Bone marrow (tissue), 2 donors: ENCODE measurements at places on chromosomes 2 and 18.

DNA sequence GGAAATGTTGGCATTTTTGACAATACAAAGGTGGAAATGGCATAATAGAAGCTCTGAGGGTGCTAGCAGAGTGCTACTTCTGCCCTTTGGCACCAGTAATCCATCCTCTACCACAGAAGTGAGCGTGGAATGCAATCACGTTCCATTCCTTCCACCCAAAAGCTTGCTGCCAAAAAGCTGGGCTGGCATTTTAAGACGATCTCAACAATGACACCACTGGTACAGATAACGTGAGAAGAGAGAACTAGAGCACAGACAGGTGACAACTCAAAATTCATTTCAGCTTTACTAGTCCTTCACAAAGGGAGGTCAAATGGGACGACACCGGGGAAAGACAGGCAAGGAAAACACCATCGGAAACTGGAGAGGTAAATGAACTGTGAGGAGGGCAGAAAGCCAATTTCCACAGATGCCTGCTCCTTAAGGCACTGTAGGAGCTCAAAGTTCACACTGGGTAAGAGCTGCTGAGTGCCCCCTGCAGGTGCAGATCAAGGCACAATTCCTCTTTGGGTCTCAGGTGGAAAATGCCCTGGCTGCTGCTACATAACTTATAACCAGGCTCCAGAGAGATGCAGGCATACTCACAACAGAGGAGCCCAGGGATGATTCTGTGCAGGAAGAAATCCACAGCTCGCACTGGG lies 50.7 kb upstream of the RNU4ATAC start:
- DNase-seq: no peak

GRCh38 chr18:79988071-79988450 lies 302 bp downstream of the TXNL4A start:
- DNase-seq: peak; percentile 12

GRCh38 chr2:112618383-112618782 lies 27.4 kb upstream of the SLC20A1 start:
- no peak for DNase-seq

- DNase-seq: no peak
Measured at GRCh38 chr2:229901819-229902218, 20.0 kb downstream of the TRIP12 start.

- no peak for DNase-seq
Measured at GRCh38 chr2:241134711-241135110, 14.6 kb downstream of the PASK start.

DNA sequence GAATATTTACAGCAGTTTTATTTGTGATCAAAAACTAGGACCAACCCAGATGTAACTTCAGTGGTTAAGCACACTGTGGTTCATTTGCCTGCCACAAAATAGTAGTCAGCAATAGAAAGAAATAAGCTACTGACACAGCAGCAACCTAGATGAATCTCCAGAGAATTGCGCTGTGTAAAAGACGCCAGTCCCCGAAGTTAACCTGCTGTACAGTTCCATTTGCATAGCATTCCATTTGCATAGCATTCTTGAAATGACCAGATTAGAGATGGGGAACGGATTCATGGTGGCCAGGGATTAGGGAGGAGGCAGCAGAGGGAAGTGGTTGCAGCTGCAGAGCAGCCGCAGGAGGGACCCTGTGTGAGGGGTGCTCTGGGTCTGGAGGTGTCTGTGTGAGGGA lies 39.3 kb upstream of the NFATC1 start:
- DNase-seq: no peak

GRCh38 chr2:241836292-241836691 lies 22.4 kb downstream of the PDCD1 start:
- DNase-seq: no peak

- DNase-seq: no peak
Measured at GRCh38 chr2:165287094-165287778, 48.0 kb downstream of the SCN2A start.

DNA sequence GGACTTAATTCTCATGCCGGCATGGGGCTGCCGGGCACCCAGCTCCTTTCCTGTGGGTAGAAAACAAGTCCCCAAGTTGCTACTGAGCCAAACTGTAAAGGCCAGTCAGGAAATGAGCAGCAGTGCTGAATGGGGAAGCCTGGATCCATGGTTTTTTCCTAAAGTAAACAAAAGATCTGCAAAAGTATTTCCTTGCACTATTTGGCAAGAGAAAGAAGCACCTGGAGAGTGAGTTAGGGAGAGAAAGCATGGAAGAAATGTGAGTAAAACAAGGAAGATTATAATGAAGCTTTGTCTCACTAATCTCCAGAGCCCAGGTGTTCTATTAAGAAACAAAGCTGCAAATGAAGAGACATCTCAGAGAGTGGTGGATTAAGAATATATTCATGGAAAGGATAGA lies 117.6 kb downstream of the METTL8 start:
- no peak for DNase-seq

GRCh38 chr2:68879296-68879695 lies 8.1 kb upstream of the BMP10 start:
- no peak for DNase-seq

- peak; percentile 72 for DNase-seq
Measured at GRCh38 chr2:85524336-85524908, 14.5 kb upstream of the MAT2A start.

GRCh38 chr2:102432386-102432785 lies 9.4 kb downstream of the IL18RAP start:
- DNase-seq: no peak

- no peak for DNase-seq
Measured at GRCh38 chr2:217742276-217742675, 260.5 kb downstream of the TNS1 start.

- DNase-seq: peak; percentile 28
Measured at GRCh38 chr2:112692495-112692911, 28.3 kb upstream of the NT5DC4 start.

DNA sequence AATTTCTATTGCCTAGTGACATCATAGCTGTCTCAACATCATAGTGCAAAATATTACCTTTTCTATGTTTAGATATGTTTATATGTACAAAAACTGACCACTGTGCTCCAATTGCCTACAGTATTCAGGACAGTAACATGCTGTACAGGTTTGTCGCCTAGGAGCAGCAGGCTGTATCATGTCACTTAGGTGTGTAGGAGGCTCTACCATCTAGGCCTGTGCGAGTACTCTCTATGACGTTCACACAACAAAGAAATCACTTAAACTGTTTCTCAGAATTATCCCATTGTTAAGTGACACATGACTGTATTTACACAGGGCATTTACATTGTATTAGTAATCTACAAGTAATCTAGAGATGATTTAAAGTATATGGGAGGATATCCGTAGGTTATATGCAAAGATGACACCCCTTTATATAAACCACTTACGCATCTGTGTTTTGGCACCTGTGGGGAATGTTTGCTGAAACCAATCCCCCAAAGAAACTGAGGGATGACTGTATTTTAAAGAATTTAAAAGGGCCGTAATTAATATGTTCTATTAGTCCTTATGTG lies 24.7 kb downstream of the IL1R2 start:
- no peak for DNase-seq

- no peak for DNase-seq
Measured at GRCh38 chr2:230319211-230319862, 7.7 kb upstream of the SP140L start.

- no peak for DNase-seq
Measured at GRCh38 chr2:208186465-208186864, 3.4 kb downstream of the C2orf80 start.

DNA sequence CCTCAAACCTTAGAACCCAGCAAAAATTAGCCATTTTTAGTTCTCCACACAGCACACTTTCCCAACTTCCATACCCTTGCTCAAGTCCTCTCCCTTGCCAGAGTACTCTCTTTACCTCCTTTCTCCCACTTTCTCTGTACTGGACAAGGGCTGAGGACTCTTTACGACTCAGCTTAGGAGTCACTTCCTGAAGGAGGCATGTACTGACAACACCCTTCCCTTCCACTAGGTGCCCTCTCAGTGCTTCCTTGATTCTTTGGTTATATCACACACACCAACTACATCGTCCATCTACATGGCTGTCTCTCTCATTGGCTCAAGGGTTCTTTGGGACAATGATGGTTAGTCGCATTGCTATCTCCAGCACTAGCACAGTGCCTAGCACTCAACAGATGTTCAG lies 5.2 kb upstream of the C18orf63 start:
- DNase-seq: no peak

GRCh38 chr2:16152071-16152927 lies 211.9 kb downstream of the MYCN start:
- no peak for DNase-seq

GRCh38 chr2:157620956-157621355 lies 7.7 kb downstream of the ACVR1C start:
- DNase-seq: no peak

DNA sequence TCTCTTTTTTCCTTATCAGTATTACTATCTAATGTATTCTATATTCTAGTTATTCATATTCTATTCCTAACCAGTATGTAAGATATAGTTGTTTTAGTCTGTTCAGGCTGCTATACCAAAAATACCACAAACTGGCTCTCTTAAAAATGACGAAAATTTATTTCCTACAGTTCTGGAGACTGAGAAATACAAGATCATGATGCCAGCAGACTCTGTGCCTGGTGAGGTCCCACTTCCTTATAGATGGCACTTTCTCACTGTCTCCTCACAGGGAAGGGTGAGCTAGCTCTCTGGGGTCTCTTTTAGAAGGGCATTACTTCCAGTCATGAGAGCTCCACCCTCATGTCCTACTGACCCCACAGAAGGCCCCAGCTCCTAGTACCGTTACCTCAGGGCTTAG lies 4.8 kb upstream of the ARHGAP15 start:
- DNase-seq: no peak

DNA sequence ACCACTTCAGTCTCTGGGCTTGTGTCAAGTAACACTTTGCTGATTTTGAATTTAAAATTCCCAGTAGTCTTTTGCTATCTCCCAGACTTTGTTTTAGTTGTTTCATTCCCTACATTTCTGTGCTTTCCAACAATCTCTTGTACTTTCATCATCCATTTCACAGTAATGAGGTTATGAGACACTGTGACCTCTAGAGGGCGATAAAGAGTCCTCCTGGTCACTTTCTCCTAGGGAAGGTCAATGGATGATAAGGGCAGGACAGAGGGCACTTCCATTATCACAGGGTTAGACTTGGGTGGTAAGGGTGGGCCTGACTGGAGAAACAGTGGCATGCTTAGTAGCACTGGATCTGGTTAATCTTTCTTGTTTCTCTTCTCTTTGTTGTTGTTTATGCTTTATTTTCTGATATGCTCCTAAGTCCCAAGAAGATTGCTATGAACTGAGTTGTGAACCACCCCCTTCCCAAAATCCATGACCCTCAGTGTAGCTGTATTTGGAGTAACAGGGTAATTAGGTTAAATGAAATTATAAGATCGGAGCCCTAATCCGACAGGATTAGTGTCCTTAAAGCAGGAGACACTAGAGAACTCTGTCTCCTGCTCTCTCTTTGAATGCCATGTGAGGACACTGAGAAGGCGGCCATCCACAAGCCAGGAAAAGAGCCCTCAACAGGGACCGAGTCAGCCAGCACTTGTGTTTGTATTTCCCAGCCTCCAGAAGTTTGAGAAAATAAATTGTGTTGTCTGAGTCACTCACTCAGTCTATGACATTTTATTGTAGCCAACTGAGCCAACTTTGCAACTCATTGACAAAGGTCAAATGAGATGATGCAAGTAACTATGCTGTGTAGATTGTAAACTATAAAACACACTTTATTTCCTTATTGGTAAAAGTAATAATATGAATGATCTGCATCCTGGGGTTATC lies 779.2 kb downstream of the CNTNAP5 start:
- no peak for DNase-seq

DNA sequence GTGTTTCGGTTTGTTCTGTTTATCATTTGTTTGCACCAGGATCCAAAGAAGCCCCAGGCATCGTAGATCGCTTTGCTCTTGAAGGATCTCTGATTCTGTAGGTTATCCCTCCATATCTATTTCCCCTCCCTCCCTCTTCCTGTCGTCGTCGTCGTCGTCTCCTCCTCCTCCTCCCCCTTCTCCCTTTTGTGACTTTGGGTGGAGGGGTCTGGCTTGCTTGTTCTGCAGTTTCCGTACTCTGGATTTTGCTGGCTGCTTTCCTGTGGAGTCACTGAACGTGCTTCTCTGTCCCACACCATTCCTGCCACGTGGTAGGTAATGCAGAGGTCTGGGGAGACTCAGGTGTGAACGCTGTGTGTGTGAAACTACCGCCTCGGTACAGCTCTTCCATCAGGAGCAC lies 225.0 kb downstream of the LDLRAD4 start:
- no peak for DNase-seq

DNA sequence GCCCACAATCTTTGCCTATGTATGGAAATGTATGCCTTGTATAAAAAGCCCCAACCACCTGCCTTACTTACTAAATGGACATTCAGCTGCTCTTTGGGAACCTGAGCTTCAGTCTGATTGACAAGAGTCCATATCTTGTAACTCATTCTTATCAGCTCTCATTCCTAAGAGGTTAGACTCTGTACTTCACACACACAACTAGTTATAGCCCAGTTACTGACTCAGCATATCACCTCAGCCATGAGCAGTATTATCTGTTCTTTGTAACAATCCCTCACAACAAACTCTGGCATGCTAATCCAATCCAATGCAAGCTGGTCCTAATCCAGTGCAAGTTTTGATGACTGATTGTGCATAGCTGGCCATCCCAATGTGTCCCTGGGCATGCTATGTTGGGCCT lies 250.6 kb downstream of the RIT2 start:
- no peak for DNase-seq
